MG63 (cell line): ENCODE measurements at places on chromosomes 5 and 9. TPM values are rescaled to one million over a fixed set of nuclear protein-coding genes. Genes with fewer than 3 reads are reported as not detected.
A peak's percentile ranks its signal among the peaks of the same experiment; 100 is the strongest.

- DNase-seq: no peak
These were observed 70.6 kb downstream of the SMARCA2 start for GRCh38 chr9:2085716-2086115.

- DNase-seq: peak; percentile 87
These were observed 306.6 kb upstream of the DMRT1 start for GRCh38 chr9:534886-535285.

GRCh38 chr9:123960366-123960765, 30.4 kb upstream of the DENND1A start:
- no peak for DNase-seq

- no peak for DNase-seq
These were observed 13.7 kb downstream of the MYO10 start for GRCh38 chr5:16922430-16922829.

DNA sequence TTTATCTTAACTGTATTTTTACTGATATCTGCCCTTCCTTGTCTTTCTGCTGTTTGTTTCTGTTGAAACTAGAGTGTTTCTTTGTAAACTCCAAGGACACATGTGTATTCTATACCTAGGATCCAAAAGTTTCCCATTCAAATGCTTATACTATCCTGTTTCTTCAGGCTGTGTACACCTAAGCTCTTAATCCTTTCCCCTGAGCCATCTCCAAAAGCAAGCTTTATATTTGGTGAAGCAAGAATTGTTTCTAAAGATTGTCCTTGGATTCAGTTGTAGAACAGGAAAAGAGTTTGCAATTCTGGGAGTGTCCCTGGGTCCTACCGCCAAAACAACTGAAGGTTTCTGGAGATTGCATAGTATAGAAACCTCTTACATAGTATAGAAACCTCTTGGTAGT, 65.9 kb downstream of the CWC27 start:
- no peak for DNase-seq

DNA sequence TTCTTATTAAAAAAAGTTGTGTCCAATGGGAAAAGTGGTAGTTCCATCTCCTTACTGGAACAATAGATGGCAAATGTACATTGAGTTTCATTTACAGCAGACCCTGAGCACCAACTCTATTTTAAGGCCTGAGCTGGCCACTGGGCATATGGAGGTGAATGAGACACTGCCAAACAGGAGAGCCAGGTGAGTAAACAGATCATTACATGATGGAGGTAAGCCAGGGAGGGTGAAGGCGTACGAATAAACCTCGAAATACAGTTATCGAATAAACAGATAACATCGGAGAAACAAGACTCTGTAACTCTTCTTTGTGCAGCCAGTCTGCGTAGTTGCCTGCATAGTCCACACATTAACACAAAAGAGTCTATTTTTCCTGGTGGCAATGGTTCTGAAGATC, 446.4 kb upstream of the KLF4 start:
- no peak for DNase-seq

- DNase-seq: no peak
These were observed 19.6 kb upstream of the C5orf47 start for GRCh38 chr5:173969167-173970049.

- DNase-seq: peak; percentile 45
These were observed 41.5 kb downstream of the SH3PXD2B start for GRCh38 chr5:172412724-172413286.

DNA sequence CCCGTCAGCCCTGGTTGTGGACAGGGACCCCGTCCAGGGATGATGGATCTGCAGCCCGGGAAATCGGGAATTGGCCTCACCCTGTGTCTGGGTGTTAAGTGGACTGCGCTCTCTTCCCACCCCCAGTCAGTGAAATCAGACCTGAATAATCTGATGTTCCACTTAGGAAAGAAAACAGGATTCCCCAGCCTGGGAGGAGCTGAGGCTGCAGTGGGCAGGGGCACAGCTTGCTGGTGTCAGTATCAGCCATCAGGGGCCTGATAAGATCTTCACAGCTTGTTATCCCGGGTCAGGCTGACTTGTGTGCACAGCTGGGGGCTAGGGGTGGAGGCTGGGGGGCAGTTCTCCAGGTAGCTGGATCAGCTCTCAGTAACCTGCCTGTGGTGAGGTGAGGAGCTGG, 29.1 kb downstream of the LMX1B start:
- DNase-seq: no peak

DNA sequence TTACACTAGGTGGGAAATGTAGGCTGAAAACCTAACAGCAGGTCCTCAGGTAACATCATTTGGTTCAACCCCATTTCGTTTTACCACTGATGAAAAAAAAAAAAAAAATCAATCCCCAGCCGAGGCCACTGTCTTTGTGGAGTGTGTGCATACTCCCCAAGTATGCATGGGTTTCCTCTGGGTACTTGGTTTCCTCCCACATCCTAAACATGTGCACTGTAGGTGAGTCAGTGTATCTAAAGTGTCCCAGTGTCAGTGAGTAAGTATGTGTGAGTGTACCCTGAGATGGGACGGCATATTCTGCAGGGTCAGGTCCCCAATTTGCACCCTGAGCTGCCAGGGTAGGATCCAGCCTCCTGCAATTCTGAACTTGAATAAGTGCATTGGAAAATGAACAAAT, 966.5 kb upstream of the DMAC1 start:
- DNase-seq: no peak

DNA sequence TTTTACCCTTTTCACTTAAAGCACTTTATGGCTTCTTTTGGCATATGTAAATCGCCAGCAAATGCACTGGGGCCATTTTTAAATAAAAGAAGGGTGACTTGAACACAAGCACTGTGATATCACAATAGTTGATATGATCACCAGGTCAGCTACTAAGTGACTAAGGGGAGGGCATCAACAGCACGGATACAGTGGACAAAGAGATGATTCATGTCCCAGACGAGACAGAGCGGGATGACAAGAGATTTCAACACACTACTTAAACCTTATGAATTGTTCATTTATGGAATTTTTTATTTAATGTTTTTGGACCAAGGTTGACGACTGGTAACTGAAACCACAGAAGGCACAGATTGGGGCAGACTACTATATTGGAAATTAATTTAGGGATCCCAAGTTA, 54.1 kb downstream of the RORB start:
- no peak for DNase-seq

GRCh38 chr9:131559421-131560000, 14.2 kb downstream of the PRRT1B start:
- DNase-seq: no peak

GRCh38 chr9:135641745-135642144, 2.4 kb upstream of the GLT6D1 start:
- no peak for DNase-seq

- no peak for DNase-seq
These were observed 371.4 kb downstream of the TMEM38B start for GRCh38 chr9:106065579-106066214.

- peak; percentile 20 for DNase-seq
These were observed 6.9 kb downstream of the FGD3 start for GRCh38 chr9:92954049-92954861.

- no peak for DNase-seq
These were observed 105.9 kb downstream of the HOMER1 start for GRCh38 chr5:79408028-79408427.

- no peak for DNase-seq
These were observed 105.1 kb downstream of the ADCY2 start for GRCh38 chr5:7501061-7501460.

- DNase-seq: no peak
These were observed 131.0 kb upstream of the VCAN start for GRCh38 chr5:83340511-83340918.

- no peak for DNase-seq
These were observed 290.8 kb downstream of the TRPM3 start for GRCh38 chr9:70830618-70831017.

GRCh38 chr5:40682154-40683017, 2.7 kb downstream of the PTGER4 start:
- no peak for DNase-seq

GRCh38 chr9:115106001-115106400, 12.0 kb downstream of the TNC start:
- no peak for DNase-seq

The SPINK6 gene
- not detected in 2 replicates for total RNA-seq

The LCN15 gene
- not detected in 2 replicates for total RNA-seq

The CMYA5 gene
- total RNA-seq: 0.07 TPM in 1 of 2 replicates, not detected in the other

The INSYN2B gene
- total RNA-seq: 7.8 and 14.4 TPM in 2 replicates

The MYOZ3 gene
- 0.03 TPM in 1 of 2 replicates, not detected in the other for total RNA-seq

The NTNG2 gene
- total RNA-seq: 0.10 and 0.27 TPM in 2 replicates

The DOCK8 gene
- 5.9 and 6.5 TPM in 2 replicates for total RNA-seq
